ENCODE measurements at places on chromosomes 12 and 14.
A peak's percentile ranks its signal among the peaks of the same experiment; 100 is the strongest.

GRCh38 chr12:6062757-6063735, 61.4 kb downstream of the VWF start:
- no peak overlapping the region for H3K27ac ChIP-seq
- no peak overlapping the region for H3K4me3 ChIP-seq
- H3K4me1 ChIP-seq: no peaks in the 10 kb centered on the region
- peak; percentile 50 for DNase-seq
- no peaks in the 10 kb centered on the region for H3K27me3 ChIP-seq

DNA sequence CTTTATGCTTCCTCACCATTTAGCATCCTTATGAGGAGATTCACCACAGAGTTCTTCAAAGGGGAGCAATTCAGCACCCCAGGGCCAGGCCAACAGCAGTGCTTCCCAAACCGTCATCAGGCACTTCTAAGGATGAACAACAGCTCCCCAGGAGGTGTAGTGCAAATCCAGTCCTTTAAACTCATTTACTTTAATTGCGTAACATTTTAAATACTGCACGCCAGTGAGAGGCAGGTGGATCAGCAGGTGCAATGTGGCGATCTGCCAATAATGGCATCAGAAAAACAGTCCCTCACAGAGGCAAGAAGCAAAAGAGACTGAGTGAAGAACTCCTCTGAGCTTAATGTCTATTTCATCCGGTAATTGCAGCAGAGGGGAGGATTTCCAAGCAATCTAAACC, 770.9 kb upstream of the FOXG1 start:
- no peak for DNase-seq
- H3K4me3 ChIP-seq: no peak overlapping the region
- H3K36me3 ChIP-seq: no peaks in the 10 kb centered on the region
- H3K27me3 ChIP-seq: no peaks in the 10 kb centered on the region
- no peaks in the 10 kb centered on the region for H3K4me1 ChIP-seq

GRCh38 chr14:98341211-98341610, 930.8 kb downstream of the BCL11B start:
- H3K27me3 ChIP-seq: no peaks in the 10 kb centered on the region
- H3K4me3 ChIP-seq: no peak overlapping the region
- no peaks in the 10 kb centered on the region for H3K4me1 ChIP-seq
- no peaks in the 10 kb centered on the region for H3K36me3 ChIP-seq

DNA sequence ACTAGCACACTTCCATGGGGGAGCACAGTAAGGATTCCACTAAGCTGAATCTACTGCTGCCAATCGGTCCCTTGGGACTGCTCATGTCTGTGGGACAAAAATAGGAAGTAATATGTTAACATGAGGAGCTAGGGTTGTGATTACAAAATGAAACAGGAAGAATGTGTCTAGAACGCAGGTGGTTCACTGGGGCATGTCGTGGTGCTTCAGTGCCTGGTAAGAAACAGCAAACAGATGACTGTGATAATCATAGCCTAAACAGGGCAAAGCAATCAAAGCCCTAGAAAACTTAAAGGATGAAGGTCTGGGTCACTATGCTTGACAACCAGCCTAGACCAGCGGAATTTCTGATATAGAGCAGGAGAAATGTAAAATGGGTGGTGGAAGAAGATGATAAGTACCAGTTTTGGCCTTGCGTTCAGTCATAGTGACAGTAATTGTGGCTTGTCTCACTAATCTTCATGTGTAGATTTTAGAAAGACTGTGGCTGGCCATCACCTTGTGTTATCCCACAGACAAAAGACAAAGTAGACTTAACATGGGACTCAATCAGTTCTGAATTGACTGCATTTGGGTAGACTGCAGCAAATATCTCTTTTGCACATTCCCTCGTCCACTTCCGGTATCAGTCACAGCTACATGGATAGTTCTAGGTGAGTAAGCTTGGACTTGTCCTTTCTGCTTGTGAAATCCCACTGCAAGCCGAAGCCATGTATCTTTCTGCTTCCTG, 51.4 kb downstream of the WASHC3 start:
- no peak overlapping the region for H3K4me3 ChIP-seq
- H3K36me3 ChIP-seq: no peaks in the 10 kb centered on the region
- no peak overlapping the region for H3K27ac ChIP-seq
- no peak for DNase-seq
- no peaks in the 10 kb centered on the region for H3K4me1 ChIP-seq
- H3K27me3 ChIP-seq: no peaks in the 10 kb centered on the region

DNA sequence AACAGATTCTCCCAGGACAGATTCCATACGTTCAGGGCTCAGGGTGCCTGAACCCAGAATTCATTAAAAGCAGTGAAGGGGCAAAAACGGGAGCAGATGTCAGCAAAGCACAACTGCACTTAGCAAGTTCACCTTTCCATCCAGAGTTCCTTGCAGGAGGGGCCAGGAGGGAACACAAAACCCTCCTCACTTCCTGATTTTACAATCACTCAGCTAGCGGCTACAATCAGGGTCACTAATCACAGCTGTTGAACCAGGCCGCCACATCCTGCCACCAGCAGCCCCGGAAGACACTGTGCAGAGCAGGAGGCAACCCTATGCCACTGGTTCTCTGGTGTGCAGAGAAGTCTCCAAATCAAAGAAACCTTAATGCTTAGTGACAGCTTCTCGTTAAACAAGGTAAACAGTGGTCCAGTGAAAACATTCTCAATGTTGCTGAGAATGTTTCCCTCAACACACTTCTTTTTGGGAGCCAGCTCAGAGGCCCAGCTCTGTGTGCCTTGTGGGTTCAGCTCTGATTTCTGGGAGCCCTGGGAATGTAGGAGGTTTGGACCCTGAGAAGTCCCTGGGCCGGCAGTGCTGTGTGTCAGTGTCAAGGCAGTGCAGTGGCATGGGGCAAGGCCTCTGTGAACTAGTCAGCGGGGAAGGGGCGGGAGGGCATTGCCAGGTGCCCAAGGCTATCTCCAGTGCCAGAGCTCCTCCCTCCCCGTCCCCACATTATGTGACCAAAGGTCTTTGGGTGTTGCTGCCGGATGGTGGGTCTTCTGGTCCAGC, 54.5 kb downstream of the VCPKMT start:
- H3K27me3 ChIP-seq: no peaks in the 10 kb centered on the region
- no peak overlapping the region for H3K4me3 ChIP-seq
- H3K4me1 ChIP-seq: peaks cover 38% of the 10 kb centered on the region

DNA sequence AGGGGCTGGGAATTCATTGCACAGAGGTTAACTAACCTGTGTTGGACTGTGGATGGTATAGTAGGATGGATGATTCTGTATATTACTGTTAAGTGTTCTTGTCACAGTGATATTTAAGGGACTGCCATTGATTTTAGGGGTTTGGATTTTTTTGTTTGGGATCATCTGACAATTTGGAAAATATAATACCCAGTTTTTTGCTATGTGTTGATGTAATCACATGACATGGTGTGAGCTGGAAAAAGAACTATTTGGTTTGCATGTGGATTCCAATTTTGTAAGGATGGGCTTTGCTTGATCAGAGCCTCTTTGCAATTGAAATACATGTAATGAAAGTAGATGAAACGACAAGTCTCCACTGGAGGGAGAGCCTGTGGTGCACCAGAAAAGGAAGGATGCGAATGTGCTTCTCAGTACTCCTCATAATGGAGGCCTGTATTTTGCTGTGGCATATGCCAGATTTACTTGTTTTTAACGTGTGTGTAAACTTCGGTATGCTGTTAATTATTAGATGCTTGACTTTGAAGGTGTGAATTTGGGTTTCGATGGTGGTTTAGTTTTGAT, 2.7 kb downstream of the DYRK2 start:
- H3K36me3 ChIP-seq: no peaks in the 10 kb centered on the region
- DNase-seq: no peak
- no peaks in the 10 kb centered on the region for H3K27me3 ChIP-seq
- no peak overlapping the region for H3K27ac ChIP-seq

DNA sequence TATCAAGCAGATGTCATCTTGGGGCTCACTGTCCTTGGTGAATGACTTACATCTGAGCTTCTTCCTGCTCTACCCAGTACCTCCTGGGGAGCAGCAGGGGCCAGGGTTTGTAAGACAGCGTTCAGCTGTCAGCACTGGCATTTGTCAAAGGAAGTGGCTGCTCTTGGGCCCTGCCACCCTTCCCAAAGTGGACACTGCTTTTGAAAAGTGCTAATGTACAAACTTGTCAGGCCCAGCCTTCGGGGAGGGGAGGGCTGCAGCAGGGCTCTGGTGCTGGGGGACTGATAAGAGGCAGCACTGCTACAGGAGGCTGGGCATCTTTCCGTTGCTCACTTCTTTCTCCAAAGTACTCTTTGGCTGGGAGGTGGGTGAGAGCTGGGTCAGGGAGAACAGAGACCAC, 59.8 kb upstream of the RBM19 start:
- no peak for DNase-seq
- H3K27me3 ChIP-seq: no peaks in the 10 kb centered on the region
- H3K36me3 ChIP-seq: no peaks in the 10 kb centered on the region
- H3K27ac ChIP-seq: no peak overlapping the region

GRCh38 chr12:19799216-19799615, 359.9 kb downstream of the AEBP2 start:
- H3K4me3 ChIP-seq: no peak overlapping the region
- no peaks in the 10 kb centered on the region for H3K36me3 ChIP-seq
- no peaks in the 10 kb centered on the region for H3K4me1 ChIP-seq
- no peaks in the 10 kb centered on the region for H3K27me3 ChIP-seq
- no peak for DNase-seq

DNA sequence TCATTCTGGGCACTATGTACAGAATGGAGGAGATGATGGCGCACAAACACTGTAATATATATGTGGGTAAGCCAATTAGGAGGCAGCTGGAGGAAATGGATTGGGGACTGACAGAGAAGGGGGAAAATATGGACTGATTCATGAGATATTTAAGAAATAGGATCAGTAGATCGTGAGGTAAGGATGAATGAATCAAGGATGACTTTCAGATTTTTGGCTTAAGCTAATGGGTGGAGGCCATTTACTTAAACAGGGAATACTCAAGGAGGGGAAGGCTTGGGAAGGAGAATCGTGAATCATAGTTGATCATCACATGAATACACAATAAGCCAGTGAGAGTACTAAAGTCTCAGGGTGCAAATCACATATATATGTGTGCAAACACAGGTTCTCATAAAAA, 11.2 kb upstream of the GNPNAT1 start:
- no peak overlapping the region for H3K4me3 ChIP-seq
- H3K4me1 ChIP-seq: no peaks in the 10 kb centered on the region
- no peak for DNase-seq

DNA sequence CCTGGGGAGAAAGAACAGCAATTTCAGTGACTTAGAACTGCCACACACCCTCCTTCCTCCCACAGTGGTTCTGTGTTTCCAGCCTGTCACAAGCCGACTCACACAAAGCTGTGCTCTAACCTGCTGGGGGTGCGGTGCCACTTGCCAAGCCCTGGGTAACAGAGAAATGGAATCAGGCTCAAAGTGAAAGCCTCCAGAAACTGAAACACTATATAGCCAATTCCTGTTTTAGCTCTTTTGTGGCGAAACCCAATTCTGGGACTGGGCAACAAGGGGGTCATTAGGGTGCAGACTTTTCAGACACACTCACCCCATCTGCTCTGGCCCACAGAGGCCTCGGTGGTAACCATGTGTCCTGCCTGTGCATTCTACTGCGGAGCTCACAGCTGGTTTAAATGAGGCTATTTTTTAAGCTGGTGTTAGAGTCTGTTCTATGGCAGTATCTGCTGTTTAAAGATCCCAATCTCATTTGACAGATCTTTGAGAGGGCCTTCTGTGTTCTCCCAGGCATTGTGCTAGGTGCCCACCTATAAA, 15.2 kb upstream of the ACTR6 start:
- H3K27ac ChIP-seq: no peak overlapping the region
- no peak for DNase-seq
- H3K36me3 ChIP-seq: no peaks in the 10 kb centered on the region
- no peaks in the 10 kb centered on the region for H3K4me1 ChIP-seq
- H3K4me3 ChIP-seq: no peak overlapping the region

DNA sequence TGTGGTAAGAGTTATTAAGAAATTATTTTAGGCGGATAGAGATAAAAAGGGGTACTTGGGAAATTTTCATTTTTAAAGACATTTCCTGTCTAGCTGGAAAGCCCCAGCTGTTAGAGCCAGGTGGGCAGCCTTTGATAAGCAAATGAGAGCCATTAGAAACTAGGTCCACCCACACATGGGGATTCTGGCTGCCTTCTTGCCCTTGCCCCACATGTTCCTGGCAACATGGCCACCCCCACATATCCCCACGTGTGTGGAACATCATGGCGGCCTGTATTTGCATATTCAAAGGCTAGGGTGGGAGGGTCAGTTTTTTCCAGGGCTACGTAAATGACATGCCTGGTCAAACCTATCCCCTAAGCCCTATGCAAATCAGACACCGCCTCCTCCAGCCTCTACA, 1382.1 kb downstream of the AACS start:
- DNase-seq: no peak
- no peak overlapping the region for H3K27ac ChIP-seq
- no peak overlapping the region for H3K4me3 ChIP-seq
- H3K27me3 ChIP-seq: no peaks in the 10 kb centered on the region

GRCh38 chr12:3333991-3334391, 157.0 kb upstream of the PRMT8 start:
- no peaks in the 10 kb centered on the region for H3K4me1 ChIP-seq
- no peaks in the 10 kb centered on the region for H3K27me3 ChIP-seq
- no peaks in the 10 kb centered on the region for H3K36me3 ChIP-seq
- no peak overlapping the region for H3K27ac ChIP-seq

GRCh38 chr12:11543457-11544158, 105.9 kb upstream of the ETV6 start:
- H3K4me3 ChIP-seq: no peak overlapping the region
- no peaks in the 10 kb centered on the region for H3K36me3 ChIP-seq
- H3K4me1 ChIP-seq: no peaks in the 10 kb centered on the region
- no peak overlapping the region for H3K27ac ChIP-seq
- no peak for DNase-seq

- H3K36me3 ChIP-seq: no peaks in the 10 kb centered on the region
- peak overlapping the region; percentile 84 for H3K4me3 ChIP-seq
These were observed 1.4 kb downstream of the PCK2 start for GRCh38 chr14:24095271-24096068.

- no peaks in the 10 kb centered on the region for H3K4me1 ChIP-seq
- H3K27ac ChIP-seq: no peak overlapping the region
These were observed 29.5 kb upstream of the HIGD1C start for GRCh38 chr12:50922820-50923219.

- DNase-seq: no peak
- H3K4me1 ChIP-seq: peaks cover 19% of the 10 kb centered on the region
- no peaks in the 10 kb centered on the region for H3K36me3 ChIP-seq
- no peak overlapping the region for H3K4me3 ChIP-seq
- no peak overlapping the region for H3K27ac ChIP-seq
- no peaks in the 10 kb centered on the region for H3K27me3 ChIP-seq
These were observed 2.6 kb upstream of the OSBPL8 start for GRCh38 chr12:76562130-76562529.

GRCh38 chr12:68953536-68953935, 20.6 kb upstream of the CPM start:
- H3K27me3 ChIP-seq: peaks cover 3% of the 10 kb centered on the region
- no peaks in the 10 kb centered on the region for H3K36me3 ChIP-seq
- DNase-seq: no peak
- H3K4me3 ChIP-seq: no peak overlapping the region
- H3K27ac ChIP-seq: no peak overlapping the region
